ENCODE measurements at places on chromosomes 6 and 20. TPM values are rescaled to one million over a fixed set of nuclear protein-coding genes. Genes with fewer than 3 reads are reported as not detected.

Gene BTNL2
- not detected for total RNA-seq

Gene DNAH8
- not detected for total RNA-seq

Gene HECA
- total RNA-seq = 1.3 TPM

Gene HLA-DQB1
- total RNA-seq = not detected

Gene CRISP2
- total RNA-seq = not detected

Gene SPTLC3
- total RNA-seq = 0.13 TPM

Gene ADAM33
- 0.05 TPM for total RNA-seq
